ENCODE measurements at places on chromosomes 7 and 10. TPM values are rescaled to one million over a fixed set of nuclear protein-coding genes. Genes with fewer than 3 reads are reported as not detected.

Gene FKBP14
- 36.0 TPM for total RNA-seq

Gene MAT1A
- 1.5 TPM for total RNA-seq

Gene SRRM3
- total RNA-seq = 8.5 TPM

Gene MUC3A
- 24.7 TPM for total RNA-seq

Gene VENTX
- total RNA-seq = not detected

Gene GPNMB
- total RNA-seq = 2.1 TPM

Gene CALML3
- total RNA-seq = not detected

Gene MYH16
- total RNA-seq = 0.23 TPM

Gene SPRN
- 0.64 TPM for total RNA-seq

Gene TLX1
- 0.13 TPM for total RNA-seq

Gene UNCX
- total RNA-seq = not detected

Gene SAMD9L
- 1.3 TPM for total RNA-seq

Gene MKRN1
- total RNA-seq = 87.9 TPM

Gene CYP3A4
- total RNA-seq = 0.15 TPM

Gene UCMA
- not detected for total RNA-seq

Gene MMP21
- not detected for total RNA-seq

Gene CLCN1
- total RNA-seq = 0.15 TPM

All from Panc1 (cell line).